ENCODE measurements at places on chromosomes 5 and 9. TPM values are rescaled to one million over a fixed set of nuclear protein-coding genes. Genes with fewer than 3 reads are reported as not detected.

- DNase-seq: no peak
These were observed 135.0 kb downstream of the MVB12B start for GRCh38 chr9:126461608-126462007.

DNA sequence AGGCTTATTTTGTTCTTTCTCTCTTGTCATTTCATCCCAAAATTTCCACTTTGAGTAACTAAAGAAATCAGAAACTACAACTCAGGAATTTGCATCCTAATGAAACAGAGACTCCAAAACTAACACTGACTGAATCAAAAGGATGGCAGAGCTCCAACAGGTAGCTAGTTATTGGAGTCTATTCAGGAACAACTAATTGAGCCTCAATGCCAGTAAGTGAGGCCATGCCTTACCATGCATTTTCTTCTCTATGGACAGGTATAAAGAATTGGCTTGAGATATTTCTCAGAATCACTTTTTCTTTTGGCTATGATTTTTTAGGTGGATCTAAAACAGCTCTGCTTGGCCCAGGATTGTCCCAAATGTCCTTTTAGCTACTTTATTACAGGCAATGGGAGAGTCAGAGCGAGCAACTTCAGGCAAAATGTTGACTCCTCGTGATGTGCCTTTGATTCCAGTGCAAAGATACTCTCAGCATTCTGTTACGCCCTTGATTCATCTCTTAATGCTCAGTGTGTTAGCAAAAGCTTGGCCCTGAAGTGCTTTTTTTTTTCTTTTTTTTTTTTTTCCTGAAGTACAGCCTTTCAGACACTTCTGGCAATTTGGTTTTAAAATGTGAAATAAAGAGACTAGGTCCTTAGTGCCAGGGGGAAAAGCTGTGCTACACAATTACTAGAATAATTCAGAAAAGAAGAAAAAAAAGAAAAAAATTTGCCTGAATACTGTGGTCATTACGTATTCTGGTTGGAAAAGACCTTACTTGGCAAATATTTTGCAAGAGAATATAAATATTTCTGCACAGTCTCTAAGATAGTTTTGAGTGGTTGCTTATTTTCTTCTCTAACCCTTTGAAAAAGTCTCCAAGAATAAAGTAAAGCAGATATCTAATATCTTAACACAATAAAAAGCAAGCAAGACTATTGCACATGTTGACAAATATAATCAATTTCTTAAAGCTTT, 423.7 kb downstream of the ANXA1 start:
- DNase-seq: no peak

DNA sequence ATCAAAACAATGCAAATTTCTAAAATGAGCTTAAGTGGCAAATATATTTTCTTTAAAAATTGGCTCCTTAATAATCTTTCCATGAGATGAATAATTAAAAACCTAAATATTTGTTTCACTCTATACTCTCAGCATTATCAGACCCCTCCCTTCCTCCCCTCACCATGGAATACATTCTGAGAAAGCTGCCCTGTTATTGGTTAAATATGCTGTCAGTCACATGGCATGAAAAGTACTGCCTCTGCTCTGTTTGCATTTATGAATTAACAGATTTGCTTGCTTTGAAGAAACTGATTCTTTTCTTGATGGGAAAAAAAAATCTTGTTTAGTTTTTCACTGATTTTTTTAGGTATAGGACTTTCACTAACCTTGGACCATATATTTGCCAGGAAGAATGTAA, 17.0 kb upstream of the RPS23 start:
- no peak for DNase-seq

DNA sequence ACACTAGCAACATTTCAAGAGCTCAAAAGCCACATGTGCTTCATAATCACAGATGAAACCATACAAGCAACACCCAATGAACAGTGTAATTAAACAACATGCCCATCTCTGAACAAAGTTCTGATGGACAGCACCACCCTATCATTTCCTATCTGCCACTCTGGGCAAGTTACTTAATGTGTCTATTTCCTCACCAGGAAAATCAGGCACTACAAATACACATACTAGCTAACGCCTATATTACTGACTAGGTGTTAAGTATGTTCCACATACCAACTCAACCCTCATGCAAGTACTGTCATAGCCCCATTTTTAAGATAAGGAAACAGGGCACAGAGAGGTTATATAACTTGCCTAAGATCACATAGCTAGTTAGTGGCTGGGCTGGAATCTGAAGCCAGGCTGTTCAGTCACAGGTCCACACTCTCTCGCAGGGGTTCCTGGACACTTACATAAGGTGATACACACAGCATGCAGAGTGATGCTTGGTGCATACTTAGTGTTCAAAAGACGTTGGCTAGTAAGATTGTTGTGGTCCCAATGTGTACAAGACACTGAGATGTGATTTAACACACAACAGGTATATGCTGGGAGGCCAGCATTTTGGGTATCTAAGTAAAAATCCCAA, 24.2 kb downstream of the CORO2A start:
- DNase-seq: no peak

- no peak for DNase-seq
These were observed 137.8 kb downstream of the AGTPBP1 start for GRCh38 chr9:85603936-85604335.

DNA sequence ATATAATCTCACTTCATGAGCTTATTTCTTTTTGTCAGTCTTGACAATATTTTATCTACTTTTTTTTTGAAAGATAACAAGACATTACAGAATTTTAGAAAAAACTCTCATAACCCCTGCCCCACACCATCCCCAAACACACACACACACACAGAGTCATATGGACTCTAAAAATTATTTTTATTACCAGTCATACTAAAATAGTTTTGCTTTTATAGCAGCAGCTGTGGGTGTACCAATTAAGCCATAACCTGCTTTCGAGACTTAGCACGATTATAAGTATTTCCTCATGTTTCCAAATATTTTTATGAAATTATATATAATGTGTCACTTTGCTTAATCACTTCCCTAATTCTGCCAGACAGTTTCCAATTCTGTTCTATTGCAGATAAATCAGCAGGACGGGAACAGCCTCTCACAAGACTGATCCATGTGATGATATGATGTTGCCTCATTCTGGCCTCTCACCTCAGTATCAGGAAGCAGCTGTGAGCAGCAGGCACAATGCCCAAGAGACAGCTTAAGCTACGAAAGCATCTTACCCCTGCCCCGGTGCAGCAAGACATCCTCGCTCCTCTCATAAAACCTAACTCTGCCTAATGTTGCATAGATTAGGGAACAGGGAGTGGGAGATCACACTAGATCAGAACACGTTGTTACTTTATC, 7.0 kb downstream of the PDCL start:
- DNase-seq: no peak

DNA sequence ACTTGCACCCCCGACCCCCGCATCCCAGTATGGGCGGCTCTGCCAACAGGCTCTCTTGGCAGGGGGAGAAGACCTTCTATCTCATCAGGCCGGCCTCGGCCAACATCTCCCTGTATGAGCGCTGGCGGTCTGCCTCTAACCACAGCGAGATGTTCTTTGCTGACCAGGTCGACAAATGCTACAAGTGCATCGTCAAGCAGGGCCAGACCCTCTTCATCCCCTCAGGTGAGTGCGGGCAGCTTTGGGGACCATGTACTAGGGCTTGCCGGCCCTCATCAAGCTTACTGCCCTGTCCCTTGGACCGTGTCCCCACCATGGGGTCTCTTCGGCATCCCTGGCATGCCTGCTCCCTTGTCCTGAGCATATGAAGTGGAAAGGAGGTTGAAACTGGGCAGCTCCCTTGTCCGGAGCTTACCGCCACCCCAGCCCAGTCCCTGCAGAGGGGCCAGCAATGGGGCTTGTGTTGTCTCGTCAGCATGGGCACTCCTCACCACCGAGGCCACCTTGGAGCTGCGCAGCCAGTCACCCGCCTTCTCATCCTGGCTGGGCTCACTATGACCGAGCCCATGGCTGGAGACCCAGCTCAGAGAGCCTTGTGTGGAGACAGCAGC, 78.1 kb downstream of the PHF2 start:
- DNase-seq: no peak

DNA sequence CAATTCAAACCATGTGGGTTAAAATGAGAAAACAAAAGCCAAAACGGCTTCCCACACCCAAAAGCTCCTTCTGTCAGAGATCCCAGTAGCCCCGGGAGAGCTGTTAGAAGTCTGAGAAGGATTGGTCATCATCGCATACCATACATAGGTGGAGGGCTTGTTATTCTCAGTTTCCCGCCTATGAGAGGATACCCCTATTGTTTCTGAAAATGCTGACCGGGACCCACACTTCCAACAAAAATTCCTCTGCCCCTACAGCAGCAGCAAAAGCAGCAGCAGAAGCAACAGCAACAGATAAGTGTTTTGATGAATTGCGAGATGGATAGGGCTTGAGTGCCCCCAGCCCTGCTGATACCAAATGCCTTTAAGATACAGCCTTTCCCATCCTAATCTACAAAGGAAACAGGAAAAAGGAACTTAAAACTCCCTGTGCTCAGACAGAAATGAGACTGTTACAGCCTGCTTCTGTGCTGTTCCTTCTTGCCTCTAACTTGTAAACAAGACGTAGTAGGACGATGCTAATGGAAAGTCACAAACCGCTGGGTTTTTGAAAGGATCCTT, at the start of gene TEK:
TSS of gene TEK (plus strand) at position 245 of the 561 bp plus-strand sequence. CDS start 366 bp downstream, outside the sequence.
- DNase-seq: no peak

DNA sequence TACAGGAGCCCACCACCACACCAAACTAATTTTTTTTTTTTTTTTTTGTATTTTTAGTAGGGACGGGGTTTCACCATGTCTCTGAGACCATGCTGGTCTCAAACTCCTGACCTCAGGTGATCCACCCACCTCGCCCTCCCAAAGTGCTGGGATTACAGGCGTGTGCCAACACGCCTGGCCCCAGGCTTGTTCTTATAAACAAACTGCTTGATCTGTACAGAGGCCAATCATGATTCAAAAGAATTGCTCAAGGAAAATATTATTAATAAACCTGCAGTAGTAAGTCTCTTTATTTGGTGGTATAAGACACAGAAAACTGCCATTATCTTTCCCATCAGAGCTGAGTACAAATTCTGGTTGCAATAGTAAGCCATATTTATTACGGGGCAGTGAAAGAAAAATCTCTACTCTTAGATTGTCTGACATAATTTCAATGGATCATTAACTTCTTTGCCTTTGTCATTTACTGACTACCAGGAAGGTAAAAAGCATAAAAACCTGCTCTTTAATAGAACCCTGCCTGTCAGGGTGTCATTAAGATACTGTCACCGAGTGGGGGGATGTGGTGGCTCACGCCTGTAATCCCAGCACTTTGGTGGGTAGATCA, 33.3 kb downstream of the RASEF start:
- no peak for DNase-seq

GRCh38 chr5:171601266-171601881, 181.9 kb downstream of the FGF18 start:
- no peak for DNase-seq

- no peak for DNase-seq
These were observed 24.8 kb downstream of the CEP72 start for GRCh38 chr5:636951-637350.

DNA sequence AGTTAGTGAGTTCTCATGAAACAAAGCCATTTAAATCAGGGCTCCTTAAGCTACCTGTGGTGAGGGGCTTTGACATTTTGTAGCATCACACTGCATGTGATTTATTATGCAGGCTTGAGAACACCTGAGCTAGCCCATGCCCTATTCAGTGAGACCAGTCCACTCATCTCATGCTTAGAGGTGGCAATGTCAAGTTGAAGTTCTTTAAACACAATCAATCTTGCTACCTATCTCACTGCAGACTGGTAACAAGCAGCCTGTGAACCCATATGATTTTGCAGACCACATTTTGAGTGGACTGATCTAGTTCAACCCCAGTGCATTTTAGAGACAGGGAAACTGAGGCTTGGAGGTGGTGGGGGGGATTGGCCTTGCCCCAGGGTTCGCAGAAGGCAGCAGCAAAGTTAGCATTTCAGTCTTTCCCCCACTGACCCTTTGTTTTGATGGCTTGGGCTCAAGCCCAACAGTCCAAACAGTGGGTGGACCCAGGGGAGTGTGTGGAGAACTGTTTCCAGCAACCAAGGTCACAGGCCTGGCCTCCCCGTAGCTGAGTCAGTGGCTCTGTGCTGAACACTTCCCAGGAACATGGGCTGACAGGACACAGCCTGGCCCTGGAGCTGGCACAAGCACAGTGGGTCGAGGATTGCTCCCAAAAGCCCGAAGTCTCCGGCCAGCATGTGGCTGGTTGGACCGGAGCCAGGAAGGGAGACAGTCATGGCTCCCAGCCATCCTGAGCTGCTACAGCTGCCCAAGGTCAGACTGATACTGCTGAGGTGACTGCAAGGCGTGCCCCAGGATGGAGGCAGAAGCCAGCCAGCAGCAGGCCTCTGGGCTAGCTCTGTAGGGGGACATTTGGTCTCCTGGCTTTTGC, 95.3 kb downstream of the RGS3 start:
- DNase-seq: peak; percentile 21

DNA sequence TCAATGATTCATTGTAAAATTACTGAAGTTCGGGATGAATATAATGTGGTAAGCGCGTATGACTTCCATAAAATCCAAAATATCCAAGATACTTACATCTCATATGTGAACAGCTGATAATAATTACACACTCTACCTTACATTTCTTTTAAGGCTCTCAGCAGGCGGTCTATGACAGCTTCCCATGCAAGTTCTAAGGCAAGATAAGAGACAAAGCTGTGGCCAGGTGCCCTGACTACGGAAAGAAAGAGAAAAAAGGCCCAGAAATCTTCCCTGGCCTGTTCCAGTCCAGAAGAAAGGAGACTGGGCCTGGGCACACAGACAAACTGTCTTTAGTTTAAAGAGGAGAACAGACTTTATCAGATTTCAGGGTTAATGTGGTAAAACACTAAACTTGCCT, 69.1 kb downstream of the ARSB start:
- DNase-seq: no peak

BAAT gene
- polyA plus RNA-seq: 1.1 TPM

TAF11L5 gene
- not detected for polyA plus RNA-seq

KYAT1 gene
- polyA plus RNA-seq: 4.5 TPM

SPATA31A3 gene
- polyA plus RNA-seq: not detected

GPR151 gene
- polyA plus RNA-seq: not detected

Measured in muscle of back (tissue), 13 donors.